MV-4-11 (cell line): ENCODE measurements at places on chromosomes 13 and 19.
A peak's percentile ranks its signal among the peaks of the same experiment; 100 is the strongest.

DNA sequence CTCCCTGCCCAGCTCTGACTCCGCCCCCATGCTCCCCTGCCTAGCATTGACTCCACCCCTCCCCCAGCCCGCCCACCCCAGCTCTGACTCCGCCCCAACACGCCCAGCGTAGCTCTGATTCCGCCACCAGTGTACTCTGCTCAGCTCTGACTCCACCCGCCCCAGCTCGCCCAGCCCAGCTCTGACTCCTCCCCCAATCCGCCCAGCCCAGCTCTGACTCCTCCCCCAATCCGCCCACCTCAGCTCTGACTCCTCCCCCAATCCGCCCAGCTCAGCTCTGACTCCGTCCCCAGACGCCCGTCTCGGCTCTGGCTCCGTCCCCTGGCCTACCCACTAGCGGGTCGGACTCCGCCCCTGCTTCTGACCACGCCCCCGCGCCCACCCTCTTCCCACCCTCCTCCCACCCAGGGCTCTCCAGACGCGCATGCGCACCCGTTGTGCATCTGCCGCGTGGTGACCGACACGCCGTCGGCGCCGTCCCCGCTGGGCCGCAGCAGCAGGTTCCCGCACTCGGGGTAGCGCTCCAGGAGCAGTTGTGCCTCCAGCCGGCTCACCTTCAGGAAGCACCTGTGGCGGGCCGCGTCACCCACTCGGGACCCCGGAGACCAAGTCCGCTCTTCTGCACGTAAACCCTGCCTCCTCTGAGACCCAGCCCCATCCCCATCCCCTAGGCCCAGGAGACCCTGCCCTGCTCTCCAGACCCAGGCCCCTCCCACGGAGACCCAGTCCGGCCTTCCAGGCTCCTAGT lies 10.2 kb downstream of the STAP2 start:
- no peak for DNase-seq

DNA sequence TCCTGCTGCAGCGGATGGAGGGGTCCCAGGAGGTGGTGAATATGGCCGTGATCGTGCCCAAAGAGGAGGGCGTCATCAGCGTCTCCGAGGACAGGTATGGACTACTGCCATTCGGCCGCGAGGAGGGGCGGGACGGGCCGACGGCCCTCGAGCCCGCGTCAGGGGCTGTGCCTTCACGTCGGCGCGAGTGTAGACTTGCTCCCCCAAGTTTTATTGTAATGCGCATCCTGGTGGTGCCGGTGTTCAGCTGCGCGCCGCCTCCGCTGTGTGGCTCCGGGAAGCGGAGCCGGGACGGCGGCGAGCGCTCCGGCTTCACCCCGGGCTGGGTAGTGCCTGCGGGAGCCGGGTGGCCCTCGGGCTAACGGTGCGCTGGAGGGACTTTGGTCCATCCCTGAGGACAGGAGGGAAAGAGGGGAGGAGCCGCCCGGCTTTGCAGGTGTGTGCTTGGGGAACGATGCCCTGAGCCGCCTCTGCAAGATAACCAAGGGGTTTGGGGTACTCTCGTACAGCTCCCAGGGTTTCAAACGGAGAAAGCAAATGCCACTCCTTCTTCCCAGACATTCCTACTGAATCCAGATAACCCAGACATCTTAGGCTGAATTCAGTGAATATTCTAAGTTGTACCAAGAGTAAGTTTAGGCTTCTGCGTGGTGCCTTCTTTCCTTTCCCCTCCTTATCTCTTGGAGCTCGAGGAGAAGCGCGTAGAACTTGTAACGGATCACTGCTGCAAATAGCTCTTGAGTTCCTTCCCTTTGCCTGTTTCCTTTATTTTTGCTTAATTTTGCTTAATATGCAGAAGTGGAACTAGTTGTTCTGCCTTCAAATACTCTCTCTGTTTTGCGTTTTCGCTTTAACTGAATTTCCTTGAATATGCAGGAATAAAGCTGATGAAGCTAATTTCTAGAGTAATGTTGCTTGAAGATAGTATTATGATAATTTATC lies 740 bp downstream of the WDFY2 start:
- peak; percentile 78 for DNase-seq

DNA sequence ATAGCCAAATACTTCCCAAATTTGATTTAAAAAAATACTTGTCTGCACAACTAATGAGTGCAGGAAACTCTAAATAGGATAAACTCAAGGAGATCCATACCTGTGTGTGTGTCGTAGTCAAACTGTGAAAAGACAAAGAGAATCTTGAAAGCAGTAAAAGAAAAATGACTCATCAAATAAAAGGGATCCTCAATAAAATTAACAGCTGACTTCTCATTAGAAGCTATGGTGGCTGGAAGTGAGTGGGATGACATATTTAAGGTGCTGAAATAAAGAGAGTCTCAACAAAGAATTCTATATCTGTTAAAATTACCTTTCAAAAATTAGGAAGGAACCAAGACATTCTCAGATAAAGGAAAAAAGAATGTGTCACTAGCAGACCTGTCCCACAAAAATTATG lies 13.7 kb downstream of the RNASEH2B start:
- peak; percentile 16 for DNase-seq

- DNase-seq: peak; percentile 51
These were observed 15.0 kb downstream of the FZR1 start for GRCh38 chr19:3521104-3521445.

DNA sequence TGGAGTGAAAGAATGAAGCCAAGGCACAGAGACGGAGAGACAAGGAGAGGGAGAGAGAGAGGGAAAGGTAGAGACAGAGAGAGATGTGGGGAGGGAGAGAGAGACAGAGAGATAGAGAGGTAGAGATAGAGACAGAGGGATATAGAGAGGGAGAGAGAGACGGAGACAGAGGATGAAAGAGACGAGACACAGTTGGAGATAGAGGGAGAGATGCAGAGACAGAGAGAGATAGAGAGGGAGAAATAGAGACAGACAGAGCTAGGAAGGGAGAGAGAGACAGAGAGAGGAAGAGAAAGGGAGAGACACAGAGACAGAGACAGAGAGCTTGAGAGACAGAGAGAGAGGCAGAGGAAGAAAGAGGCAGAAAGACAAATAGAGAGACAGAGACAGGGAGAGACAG lies 4.5 kb upstream of the CSNK1G2 start:
- DNase-seq: no peak

GRCh38 chr13:27522847-27523246 lies 72.5 kb upstream of the MTIF3 start:
- DNase-seq: peak; percentile 90

GRCh38 chr19:50897612-50898011 lies 13.6 kb downstream of the KLK4 start:
- no peak for DNase-seq

DNA sequence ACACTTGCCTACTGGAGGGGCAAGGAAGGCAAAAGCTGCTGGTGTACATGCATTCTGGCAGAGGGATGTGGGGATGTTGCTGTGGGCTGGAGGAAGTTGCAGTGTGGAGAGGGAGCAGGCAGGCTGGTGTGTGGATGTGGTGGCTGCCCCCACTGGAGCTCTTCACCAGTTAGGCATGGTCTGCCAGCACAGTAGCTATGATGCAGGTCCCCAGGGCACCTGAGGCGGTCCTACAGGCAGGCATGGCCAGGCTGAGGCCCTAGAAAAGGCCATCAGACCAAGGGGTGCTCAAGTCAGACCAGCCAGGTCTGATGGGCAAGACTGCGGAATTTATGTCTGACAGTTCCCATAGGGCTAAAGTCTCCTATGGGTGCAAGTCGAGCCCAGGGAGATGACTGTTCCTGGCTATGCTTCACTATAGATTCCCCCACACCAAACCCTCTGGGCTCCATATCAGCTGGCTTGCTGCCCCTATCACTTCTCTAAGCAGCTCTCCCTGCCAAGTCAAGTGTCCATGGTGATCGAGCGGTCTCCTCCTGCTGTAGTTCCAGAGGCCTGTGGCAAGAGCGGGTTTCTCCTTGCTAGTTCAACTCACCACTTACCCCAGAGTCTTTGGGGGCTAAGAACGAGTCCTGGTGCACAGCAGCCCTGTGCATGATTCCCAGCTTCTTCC lies 473.1 kb downstream of the TDRD3 start:
- DNase-seq: no peak

- DNase-seq: no peak
These were observed 23.4 kb upstream of the SLITRK1 start for GRCh38 chr13:83905641-83906040.

DNA sequence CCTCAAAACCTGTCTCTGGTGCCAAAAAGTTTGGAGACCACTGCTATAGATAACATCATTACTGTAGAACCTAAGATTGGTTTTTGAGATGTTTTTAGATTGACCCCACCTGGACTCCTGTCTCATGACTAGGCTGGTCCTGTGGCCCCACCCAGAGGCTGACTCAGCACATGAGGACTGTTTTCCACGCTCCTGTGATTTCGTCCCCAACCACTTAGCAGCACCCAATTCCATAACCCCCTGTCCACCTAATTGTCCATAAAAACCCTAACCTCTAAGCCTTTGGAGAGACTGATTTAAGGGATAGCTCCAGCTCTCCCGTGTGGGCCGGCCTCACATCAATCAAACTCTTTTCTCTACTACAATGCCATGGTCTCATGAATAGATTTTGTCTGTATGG lies 25.6 kb upstream of the GAS6 start:
- DNase-seq: no peak

- DNase-seq: no peak
These were observed 1.6 kb downstream of the ADAMTS10 start for GRCh38 chr19:8608941-8609278.

- DNase-seq: no peak
These were observed 3.2 kb downstream of the ATP4B start for GRCh38 chr13:113654591-113655345.

- DNase-seq: no peak
These were observed 3.5 kb downstream of the LYPD5 start for GRCh38 chr19:43798546-43799409.

DNA sequence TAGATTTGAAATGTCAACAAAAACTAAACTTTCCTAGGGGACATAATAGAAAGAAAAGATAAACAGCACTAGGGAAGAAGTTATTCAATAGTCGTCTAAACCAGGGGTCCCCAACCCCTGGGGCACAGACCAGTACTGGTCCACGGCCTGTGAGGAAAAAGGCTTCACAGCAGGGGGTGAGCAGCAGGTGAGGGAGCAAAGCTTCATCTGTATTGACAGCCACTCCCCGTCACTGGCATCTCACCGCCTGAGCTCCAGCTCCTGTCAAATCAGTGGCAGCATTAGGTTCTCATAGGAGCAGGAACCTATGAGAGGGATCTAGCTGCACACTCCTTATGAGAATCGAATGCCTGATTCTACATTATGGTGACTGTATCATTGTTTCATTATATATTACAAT lies 382.7 kb downstream of the MYO16 start:
- no peak for DNase-seq

GRCh38 chr13:66219506-66219905 lies 1010.6 kb downstream of the PCDH9 start:
- DNase-seq: no peak

DNA sequence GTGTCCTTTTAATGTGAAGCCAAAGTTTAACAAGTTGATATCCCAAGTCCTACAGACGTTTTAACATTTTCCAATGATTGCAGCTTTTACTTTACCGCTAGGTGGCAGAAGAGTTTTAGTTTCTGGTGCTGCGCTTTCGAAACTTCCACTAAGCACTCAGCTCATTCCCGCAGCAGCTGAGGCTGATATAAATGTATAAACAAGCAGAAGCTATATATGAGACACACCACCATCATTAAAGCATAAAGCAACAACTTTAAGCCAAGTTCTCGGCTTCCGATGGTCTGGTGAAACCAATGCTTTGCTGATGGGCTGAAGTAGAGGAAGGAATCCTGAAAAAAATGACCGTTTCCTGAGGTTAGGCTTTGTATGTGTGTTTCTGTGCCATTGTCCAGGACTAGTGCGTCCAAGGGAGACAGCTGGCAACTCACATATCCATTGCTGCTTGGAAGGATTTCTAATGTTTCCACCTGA lies 753.9 kb downstream of the OLFM4 start:
- DNase-seq: peak; percentile 56

DNA sequence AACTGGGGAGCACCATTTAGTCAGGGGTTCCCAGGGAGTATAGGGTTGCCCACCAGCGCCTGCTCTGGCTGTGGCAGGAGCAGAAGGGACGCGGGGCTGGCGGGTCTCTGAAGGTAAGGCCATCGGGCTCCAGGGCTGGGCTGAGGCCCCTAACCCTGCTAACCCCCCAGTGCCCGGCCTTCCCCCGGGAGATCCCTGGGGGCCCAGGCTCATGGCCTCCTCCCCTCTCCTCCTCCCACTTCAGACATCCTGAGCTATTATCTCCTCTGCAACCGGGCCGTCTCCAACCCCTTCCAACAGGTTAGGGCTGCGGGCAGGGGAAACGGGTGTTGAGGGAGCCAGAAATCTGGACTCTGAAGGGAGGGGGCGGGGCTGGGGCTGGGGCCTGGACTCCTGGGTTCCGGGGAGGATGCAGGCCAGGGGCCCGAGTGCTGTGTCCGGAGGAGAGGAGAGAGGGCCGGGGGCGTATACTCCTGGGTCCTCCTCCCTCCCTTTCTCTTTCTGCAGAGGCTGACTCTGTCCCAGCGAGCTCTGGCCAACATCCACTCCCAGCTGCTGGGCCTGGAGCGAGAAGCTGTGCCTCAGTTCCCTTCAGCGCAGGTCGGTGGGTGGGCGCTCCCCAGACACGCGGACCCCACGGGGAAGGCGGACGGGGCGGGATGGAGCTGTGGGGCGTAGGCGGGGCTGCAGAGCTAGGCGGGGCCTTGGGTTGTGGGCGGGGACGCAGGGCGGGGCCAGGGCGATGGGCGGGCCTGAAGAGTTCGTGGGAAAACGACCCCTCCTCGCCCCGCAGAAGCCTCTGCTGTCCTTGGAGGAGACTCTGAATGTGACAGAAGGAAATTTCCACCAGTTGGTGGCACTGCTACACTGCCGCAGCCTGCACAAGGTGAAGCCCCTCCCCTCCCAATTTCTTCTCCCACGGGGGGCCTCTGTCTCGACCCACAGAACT lies 15.3 kb downstream of the TTYH1 start:
- DNase-seq: peak; percentile 19

DNA sequence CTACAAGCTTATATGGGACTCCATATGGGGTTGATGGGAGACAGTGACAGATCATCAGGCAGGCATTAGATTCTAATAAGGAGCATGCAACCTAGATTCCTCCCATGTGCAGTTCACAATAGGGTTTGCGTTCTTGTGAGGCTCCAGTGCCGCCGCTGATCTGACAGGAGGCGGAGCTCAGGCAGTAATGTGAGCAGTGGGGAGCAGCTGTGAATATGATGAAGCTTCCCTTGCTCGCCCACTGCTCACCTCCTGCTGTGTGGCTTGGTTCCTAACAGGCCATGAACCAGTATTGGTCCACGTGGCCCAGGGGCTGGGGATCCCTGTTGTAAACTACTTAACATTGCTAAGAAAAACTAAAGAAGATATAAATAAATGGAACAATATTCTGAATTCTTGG lies 378.4 kb downstream of the KCNRG start:
- no peak for DNase-seq

DNA sequence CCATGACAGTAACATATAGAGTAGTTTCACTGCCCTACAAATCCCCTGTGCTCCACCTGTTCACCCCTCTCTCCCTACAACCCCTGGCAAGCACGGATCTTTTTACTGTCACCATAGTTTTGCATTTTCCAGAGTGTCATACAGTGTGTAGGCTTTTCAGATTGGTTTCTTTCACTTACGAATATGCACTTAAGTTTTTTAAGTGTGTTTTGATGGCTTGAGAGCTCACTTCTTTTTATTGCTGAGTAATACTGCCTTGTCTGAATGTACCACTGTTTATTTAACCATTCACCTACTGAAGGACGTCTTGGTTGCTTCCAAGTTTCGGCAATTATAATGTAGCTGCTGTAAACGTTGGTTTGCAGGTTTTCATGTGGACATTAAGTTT lies 175.1 kb downstream of the ITGBL1 start:
- DNase-seq: no peak

GRCh38 chr13:22017226-22017625 lies 346.4 kb downstream of the FGF9 start:
- peak; percentile 84 for DNase-seq

GRCh38 chr19:16180611-16181010 lies 4.6 kb upstream of the FAM32A start:
- DNase-seq: peak; percentile 39

GRCh38 chr19:43596842-43597461 lies 557 bp downstream of the ZNF576 start:
- DNase-seq: no peak
